ENCODE measurements at places on chromosomes 5 and 9.

DNA sequence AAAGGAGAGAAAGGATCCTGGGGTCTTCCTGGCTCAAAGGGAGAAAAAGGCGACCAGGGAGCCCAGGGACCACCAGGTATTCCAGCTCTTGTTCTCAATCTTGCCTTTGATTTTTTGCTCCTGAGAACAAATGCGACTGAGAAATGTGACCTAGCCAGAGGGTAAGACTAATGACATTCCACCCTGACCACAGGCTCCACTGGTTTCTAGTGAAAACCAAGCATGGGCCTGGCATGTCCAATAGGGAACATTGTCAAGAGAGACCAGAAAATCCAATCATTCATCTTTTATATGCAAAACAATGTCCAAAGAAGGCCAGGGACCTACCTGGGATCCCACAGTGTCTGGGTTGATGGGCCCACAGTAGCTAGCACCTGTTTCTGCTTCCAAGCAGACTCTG, 50.3 kb upstream of the TGFBR1 start:
- DNase-seq: no peak

DNA sequence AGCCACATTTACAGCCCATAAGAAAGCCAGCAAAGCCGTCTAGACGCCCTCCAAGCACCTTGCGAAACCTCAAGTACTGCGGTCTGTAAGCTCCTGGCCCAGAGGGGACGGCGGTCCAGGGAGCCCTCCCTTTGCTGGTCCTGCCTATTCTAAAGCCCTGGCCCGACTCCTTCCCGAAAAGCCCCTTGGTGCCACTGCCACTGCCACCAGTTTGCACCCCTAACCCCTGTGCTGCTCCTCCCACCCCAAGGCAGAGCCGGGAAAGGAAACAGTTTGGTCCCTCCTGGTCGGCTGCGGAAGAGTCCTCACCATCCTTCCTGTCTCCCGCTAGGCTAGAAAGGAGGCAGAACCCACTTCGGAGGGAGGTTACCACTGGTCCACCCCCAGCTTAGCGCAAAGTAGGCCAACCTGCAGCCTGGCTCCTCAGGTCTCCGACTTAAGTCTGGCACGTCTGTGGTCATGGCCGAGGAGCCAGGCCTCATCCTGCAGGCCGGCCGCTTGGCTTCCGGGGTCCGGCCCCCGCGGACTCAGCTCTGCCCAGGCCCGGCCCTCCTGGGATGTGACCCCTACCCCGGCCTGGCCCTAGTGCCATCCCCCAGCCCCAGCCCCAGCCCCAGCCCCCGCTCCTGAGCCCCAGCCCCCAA, 916 bp downstream of the TOR1A start:
- no peak for DNase-seq

- no peak for DNase-seq
These were observed 25.6 kb downstream of the SLC31A1 start for GRCh38 chr9:113246928-113247327.

DNA sequence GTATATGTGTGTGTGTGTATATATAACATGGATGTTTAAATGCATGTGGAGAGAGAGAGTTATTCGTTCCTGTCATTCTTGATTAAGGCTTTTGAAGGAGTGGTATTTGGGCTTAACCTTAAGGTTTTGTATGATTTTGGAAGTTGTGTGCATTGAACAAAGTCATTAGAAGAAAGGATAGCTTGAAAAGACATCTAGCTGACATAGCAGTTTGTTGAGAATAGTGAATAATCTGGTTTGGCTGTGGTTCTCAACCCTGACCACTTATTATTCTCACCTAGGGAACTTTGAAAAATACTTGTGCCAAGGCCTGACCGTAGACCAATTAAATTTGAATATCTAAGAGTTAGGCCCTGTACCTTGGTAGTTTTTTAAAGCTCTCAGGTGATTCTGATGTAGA, 141.1 kb upstream of the SH3GL2 start:
- no peak for DNase-seq

GRCh38 chr9:37919956-37920335, 16.0 kb upstream of the SLC25A51 start:
- no peak for DNase-seq

DNA sequence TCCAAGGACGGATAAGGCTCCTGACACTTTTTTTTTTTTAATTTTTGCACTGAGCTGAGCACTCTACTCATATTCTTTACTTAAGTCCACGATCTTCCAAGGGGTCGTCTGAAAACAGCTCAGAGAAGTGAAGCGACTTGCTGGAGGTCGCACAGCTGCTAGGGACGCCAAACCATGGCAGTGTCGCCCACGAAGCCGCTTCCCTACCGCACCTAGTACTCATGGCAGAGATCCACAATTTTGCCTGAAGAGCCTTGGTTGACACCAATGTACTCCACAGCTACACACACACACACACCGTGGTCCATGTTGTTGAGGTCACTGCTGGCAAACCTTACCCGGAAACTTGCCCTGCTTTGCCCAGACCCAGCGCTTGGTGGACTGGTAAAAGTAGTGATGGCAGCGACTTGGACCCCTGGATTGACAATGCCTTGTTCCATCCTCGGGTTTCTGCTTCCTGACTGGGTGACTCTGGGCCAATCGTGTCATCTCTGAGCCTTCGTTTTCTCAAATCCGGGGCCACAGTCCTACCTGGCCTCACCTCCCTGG, 521 bp upstream of the SLIT3 start:
- no peak for DNase-seq

- no peak for DNase-seq
These were observed 29.8 kb downstream of the TNFAIP8 start for GRCh38 chr5:119385536-119386128.

DNA sequence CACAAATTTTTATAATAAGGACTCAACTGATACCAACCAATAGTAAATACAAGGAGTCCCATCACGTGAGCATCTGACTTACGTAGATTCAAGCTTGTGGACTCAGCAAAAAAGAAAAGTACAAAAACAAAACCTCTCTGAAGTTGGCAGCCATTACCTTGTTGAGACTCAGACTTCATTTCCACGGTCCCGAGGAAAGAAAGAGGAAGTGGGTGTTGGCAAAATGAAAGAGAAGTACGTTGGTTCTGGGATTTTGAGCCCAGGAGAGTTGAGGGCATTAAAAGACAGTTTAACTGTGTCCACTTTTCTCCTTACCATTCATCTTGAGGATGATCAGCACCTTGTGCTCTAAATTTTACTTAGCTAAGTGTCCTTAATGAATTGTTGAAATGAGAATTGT, 26.7 kb downstream of the NCBP1 start:
- no peak for DNase-seq

DNA sequence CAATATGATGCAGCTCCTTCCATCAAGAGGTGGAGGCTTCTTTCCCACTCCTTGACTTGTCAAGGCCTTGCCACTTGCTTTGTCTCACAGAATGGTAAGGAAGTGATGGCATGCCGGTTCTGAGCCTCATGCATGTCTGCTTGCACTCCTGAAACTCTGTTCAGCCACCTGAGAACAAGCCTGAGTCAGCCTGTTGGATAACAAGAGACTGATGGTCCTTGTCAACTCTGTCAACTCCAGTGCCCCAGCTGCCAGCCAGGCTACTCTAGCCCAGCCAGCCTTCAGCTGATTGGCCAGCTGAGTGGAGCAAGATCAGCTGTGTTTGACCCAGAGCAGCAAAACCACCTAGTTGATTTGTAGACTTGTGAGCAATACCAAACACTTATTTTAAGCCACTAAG, 4.4 kb upstream of the TENT4A start:
- no peak for DNase-seq

- no peak for DNase-seq
These were observed 35.2 kb downstream of the NCS1 start for GRCh38 chr9:130207241-130207992.

- DNase-seq: no peak
These were observed 66.7 kb downstream of the KCNIP1 start for GRCh38 chr5:170570476-170570875.

DNA sequence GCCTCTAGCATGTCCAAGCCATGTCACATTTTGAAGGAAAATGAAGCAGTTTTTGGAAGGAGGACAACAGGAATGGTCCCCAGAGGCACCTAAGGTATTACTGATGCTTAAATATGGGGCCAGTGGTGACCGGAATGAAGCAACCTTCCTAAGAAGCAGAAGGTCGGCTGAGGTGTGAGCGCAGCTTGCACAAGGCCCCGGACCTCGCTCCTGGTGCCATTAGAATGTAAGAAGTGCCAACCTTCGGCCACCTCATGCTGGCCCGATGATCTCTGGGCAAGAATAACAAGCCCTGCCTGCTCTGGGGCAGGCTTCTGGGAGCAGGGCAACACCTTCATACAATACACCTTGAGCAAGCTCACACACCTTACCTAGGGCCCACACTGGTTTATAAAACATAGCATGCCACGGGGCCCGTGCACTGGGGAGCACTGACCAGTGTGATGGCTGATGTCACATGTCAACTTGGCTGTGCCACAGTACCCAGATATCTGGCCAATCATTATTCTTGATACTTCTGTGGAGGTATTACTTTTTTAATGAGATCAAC, 21.9 kb downstream of the SEMA4D start:
- no peak for DNase-seq

DNA sequence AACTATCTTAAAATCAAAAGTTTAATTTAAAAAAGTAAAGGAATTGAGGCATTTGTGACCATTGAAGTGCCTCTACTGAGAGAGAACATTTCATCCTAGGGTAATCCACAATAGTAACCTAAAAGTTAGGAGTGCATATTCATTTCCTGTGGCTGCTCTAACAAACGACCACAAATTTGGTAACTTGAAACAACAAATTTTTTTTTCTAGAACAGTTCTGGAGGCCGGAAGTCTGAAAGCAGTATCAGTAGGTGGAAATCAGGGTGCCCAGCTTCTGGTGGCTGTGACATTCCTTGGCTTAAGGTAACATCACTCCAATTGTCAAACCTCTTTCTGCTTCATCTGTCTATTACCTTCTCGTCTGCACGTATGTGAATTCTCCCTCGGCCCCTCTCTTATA, 67.1 kb upstream of the SSBP2 start:
- DNase-seq: peak; percentile 21

GRCh38 chr9:128102861-128103588, 24.5 kb downstream of the PTGES2 start:
- no peak for DNase-seq

GRCh38 chr5:125348936-125349831, 602.7 kb upstream of the ZNF608 start:
- no peak for DNase-seq

- no peak for DNase-seq
These were observed 300.8 kb upstream of the PANK3 start for GRCh38 chr5:168879929-168880328.

GRCh38 chr5:154858972-154859871, 795 bp downstream of the CNOT8 start:
- DNase-seq: peak; percentile 20

- DNase-seq: no peak
These were observed 20.5 kb upstream of the TXN start for GRCh38 chr9:110276781-110277180.

DNA sequence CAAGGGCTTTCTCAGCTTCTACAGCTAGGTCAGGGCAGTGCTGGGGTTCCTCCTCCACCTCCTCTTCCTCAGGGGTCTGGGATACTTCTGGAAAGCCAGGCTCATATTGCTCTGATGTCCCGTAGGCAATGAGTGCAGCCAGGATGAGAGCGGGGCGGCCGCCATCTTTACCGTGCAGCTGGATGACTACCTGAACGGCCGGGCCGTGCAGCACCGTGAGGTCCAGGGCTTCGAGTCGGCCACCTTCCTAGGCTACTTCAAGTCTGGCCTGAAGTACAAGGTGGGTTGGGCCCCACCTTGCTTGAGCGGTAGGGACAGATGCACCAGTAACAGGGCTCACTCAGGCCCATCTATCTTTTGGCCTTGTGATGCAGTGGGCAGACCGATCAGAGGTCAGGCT, 34.8 kb downstream of the GSN start:
- DNase-seq: no peak

GRCh38 chr5:65535529-65535987, 27.4 kb downstream of the CENPK start:
- DNase-seq: no peak

GRCh38 chr5:10434392-10434791, 7.3 kb upstream of the ROPN1L start:
- DNase-seq: no peak

GRCh38 chr9:21967702-21968101, 26.5 kb downstream of the CDKN2A start:
- DNase-seq: no peak

DNA sequence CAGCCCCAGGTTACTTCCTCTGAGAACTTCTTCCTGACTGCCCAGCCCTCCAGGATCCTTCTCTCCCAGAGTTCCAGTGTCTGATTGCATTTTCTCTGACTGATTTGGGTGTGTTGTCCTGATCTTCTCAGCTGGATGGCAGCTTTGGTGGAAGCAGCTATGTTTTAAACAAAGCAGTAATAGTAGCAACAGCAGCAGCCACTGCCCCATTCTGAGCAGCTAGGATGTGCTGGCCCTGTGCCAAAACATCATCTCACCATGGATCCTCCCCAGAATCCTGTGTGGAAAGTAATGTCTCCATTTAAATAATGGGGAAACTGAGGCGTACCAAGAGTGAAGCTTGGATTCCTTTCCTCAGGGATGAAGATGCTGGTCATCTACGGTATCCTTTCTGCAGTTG, 46.4 kb upstream of the PSD2 start:
- no peak for DNase-seq

DNA sequence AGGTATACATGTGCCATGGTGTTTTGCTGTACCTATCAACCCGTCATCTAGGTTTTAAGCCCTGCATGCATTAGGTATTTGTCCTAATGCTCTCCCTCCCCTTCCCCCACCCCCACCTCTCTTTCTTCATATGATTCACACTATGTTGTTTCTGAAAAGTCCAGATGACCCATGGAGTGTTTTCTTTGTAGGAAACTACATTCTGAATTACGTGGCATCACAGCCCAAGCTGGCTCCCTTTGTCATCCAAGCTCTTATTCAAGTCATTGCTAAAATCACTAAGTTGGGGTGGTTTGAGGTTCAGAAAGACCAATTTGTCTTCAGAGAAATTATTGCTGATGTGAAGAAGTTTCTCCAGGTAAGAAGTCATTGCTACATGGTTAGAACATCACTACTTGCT, 30.4 kb downstream of the RANBP17 start:
- no peak for DNase-seq

DNA sequence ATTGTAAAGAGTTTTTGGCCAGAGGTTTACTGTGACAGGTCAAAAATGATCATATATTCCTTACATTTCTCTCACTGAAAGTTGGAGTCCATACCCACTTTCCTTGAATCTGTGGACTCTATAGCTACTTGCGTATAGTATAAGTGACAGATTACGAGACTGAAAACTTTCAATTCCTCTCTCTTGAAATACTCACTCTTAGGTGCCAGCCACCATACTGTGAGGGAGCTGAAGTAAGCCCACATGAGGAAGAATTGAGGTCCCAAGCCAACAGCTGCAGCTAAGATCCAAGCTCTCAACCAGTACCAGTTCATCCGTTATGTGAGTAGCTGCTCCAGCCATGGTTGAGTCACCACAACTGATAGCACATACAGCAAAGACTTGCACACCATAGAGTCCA, 128.1 kb upstream of the FAM174A start:
- DNase-seq: no peak

- no peak for DNase-seq
These were observed 14.6 kb downstream of the USP20 start for GRCh38 chr9:129849901-129850300.

GRCh38 chr5:453725-454481, 10.9 kb downstream of the EXOC3 start:
- DNase-seq: no peak

GRCh38 chr9:128108269-128109049, 19.1 kb downstream of the PTGES2 start:
- DNase-seq: no peak

All from CD4-positive, alpha-beta T cell treated with Interleukin-15 for 4 hours (primary cell).